ENCODE measurements at places on chromosomes 3 and 15.

DNA sequence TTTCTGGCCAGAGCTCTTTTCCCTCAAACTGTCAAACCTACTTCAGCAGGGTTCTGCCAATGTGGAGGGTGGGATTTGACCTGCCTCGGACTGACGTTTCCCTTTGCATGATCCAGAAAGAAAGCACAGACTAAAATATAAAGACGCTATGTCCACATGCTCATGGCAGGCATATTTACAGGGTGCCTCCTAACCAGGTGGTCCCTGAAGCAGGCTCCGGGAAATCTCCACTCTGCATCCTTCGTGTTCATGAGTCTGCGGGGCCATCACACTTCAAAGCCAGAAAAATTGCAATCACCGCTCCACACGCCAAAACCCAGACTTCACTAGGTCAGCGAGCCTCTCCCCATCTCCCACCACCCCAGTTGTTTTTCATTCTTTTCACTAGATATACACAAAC is 143.3 kb upstream of the IGF1R start:
- no peak for DNase-seq

DNA sequence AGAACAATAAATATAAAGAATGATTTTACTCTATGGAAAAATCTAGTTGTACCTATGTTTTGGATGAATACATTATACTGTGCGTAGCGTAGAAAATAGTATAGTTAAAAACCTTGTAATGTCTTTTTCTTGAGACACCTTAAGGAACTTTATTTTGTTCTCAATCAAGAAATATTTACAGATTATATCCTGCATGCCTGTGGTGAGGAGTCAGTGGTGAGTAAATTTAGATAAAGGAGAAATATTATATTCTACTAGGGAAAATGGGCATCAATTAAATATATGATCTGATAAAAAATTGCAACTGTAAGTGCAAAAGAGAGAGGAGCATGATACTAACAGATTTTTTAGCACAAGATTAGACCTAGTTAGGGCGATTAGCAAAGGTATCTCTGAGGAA is 157.7 kb downstream of the RBMS3 start:
- DNase-seq: no peak

DNA sequence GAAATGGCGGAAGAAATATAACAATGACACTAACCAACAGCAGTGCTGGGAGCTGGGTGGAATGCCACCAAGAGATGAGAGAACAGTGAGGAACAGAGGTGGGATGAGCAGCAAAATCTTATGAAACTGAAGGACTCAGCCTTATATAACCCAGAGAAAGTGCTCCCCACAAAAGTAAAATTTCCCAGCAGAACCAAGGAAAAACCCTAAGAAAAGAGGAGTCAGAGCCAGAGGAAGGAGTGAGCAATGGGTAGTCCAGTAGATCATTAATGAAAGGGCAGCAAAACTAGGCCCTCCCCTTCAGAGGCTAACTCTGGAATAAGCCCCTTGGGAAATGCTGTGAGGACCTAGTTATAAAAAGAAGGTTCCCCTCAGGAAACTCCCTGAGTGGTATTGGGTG is 24.7 kb upstream of the UBE2E1 start:
- no peak for DNase-seq

DNA sequence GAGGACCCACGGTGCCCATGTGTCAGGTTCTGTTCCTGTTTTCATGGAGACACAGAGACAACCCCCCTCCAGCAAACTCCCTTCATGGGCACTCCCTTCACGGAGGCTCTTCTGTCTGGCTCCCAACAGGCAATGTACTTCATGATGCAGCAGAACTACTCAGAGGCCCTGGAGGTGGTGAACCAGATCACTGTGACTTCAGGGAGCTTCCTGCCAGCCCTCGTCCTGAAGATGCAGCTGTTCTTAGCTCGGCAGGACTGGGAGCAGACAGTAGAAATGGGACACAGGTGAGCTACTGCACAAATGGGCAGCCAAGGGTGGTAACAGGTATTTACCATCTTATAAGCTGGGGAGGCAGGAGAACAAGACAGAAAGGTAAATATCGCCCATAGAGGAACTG is 7.0 kb downstream of the TTC21A start:
- no peak for DNase-seq

DNA sequence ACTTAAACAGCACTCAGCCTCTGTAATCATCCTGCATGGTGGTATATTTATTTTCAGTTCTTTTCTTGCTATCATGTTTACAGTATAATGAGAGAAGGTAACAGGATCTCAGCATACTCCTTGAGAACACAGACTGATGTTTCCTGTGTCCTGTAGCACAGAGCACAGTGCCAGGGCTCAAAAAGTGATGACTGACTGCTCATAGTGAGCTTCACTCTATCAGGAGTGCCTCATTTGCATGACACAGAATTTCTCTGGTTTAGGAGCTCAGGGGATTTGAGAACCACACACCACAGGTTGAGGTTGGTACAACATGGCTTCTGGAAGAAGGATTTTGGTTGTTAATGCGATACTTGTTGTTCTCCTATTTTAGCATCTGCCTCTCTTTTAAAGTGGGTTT is 68.5 kb upstream of the SLC2A2 start:
- DNase-seq: no peak

DNA sequence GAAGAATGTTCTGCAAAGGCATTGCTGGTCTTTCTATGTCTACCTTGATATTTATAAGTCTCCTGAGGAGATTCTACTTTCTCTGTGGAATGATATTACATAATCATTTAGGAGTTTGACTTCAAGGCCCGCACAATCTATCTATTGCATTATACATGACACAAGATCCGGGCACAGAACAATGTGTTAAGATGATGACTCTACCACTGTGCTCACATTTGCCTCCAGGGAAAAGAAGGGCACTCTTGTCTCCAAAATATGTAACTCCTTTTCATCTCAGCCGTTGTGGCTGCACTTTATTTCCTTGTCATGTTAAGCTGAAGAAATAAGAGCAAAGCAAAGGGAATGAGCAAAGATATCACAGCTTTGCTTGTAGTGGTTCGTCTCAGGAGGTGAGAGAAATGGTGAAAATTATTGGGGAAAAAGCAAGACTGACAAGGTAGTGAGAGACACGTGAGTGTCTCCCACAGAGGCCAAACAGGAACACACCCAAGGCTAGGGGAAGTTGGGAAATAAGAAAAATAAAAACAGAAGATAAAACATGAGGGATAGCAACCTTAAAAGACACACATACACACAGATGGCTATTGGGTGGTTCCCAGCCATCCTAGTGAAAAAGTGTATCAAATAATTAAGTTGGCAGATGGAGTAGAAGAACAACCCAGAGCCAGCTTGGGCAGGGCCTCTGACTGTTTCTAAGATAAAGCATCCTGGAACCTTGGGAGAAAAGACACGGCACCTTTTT is 184.3 kb downstream of the P3H2 start:
- no peak for DNase-seq

DNA sequence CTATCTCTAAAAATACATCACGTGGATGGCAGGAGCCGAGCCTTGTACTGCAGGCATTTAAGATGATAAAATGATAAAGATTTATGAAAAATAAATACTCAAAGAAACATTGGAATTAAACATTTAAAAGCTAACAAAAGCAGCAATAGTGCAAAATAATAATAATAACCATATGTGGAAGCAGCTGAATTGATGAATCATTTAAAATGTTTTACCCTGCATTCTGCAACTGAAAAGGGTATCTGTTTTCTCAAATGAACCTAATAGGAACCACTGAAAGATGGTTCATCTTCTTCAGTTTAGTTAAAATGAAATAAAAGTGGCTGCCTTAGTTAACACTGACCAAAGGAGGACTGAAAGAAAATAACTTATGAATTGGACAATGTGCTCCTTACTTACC is 436.1 kb downstream of the TUSC7 start:
- no peak for DNase-seq

- no peak for DNase-seq
Observed at GRCh38 chr3:40869013-40869412, 330.3 kb upstream of the CTNNB1 start.

DNA sequence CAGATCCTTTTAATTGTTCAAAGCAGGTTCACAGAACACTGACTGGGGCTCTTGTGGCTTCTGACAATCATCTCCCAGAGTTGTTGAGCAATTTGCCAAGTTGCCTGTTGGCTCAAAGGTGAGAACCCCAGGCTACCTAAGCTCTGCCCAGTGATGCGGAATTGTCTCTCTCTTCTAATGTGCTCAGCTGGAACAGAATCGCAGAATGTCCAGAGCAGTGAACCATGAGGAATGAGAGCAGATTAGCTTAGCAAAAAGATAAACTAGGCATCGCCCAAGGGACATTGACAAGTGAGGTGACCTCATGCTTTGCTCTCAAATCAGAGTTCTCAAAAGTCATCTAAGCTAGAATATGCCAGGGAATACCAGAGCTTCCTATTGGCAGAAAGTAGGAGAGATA is 148.1 kb downstream of the WDR76 start:
- DNase-seq: no peak

DNA sequence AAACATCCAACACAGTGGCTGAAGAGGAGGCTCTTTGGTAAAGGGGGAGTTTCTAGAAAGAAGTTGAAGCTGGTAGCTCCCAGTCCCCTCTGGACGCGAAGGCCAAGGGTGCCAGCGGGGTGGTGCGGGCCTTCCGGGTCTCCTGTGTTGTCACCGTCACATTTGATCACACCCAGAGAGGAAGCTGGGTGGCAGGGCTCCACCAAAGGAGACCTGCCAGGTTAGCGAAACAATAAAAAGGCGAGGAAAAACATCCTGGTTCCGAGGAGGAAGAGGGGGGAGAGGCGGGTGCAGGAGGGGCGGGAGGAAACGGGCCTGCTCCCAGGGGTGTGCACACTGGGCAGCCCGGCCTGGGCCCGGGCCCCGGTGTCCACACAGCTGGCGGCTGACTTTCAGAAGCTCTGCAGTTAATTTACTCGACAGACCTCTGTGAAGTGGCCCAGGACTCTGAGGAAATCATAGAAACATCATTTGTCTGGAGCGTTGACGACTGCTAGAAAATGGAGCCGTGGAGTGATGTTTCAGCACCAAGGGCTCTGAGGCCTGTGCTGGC is 12.1 kb downstream of the HEG1 start:
- DNase-seq: no peak

DNA sequence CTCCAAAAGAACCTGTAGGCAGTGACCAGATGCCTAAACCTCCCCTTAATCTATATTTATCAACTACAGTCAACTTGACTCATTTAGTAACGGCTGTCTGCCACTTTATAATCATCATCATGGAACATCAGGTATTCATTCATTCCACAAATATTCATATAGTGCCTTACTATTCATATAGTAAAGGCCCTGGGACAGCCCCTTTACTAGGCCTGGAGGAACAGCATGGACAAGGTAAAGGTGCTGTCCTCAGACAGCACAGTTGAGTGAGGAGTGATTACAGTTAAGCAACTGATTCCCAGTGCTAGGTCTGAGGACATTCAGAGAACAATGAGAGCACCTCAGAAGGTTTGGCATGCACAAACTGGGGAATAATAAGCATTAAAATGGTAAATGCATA is 346.5 kb upstream of the RORA start:
- DNase-seq: no peak

- DNase-seq: no peak
Observed at GRCh38 chr15:88003541-88004327, 252.8 kb downstream of the NTRK3 start.

- no peak for DNase-seq
Observed at GRCh38 chr3:194967151-194968117, 281.8 kb downstream of the FAM43A start.

GRCh38 chr3:128874481-128875180 is 4.8 kb upstream of the ACAD9 start:
- no peak for DNase-seq

DNA sequence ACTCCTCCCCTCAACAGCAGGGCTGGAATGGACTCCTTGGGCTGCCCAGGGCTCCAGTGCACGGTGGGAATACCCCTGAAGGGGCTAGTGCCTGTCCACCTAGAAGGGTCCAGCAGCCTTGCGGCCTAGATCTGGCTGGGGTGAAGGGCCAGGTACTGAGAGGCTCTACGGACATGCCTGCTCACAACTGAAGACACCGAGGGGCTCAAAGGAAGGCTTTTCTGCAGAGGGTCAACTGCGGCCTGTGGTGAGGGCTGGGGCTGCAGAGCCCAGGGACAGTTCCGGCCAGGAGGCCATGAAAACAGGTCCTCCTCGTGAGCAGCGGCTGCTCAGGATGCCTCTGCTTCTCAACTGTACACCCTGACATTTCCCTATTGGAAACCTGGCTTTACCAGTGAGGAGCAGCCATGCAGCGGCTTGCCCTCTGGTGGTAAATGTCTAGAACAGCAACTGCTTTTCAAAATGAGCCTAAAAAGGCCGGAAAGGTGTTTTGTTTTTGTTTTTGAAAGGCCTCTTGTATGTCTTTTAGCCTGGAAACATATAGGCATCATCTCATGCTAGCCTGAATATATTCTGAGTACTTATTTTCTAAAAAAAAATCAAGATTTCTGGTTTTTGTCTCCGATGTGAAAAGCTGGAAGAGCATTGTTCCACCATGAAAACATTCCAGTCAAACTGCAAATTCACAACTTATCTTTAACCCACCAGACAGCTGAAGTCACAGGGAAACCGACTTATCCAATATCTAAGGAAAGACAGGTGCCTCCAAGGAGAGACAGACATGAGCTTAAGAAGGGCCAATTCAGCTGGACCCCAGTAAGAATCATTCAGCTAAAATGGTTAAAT is 163.4 kb downstream of the KLF13 start:
- DNase-seq: peak; percentile 53

DNA sequence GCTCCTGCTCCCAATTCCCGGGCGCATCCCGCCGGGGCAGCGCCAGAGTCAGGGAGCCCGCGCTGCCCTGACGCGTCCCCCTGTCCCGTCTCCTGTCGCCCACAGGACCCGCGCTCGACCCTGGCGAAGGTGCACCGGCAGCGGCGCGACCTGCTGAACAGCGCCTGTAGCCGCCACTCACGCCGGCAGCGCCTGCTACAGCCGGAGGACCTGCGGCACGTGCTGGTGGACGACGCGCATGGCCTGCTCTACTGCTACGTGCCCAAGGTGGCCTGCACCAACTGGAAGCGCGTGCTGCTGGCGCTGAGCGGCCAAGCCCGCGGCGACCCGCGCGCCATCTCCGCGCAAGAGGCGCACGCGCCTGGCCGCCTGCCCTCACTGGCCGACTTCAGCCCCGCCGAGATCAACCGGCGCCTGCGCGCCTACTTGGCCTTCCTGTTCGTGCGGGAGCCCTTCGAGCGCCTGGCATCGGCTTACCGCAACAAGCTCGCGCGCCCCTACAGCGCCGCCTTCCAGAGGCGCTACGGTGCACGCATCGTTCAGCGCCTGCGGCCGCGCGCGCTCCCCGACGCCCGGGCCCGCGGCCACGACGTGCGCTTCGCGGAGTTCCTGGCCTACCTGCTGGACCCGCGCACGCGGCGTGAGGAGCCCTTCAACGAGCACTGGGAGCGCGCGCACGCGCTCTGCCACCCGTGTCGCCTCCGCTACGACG is 16.9 kb downstream of the C3orf22 start:
- DNase-seq: peak; percentile 2

GRCh38 chr15:70559265-70560239 is 203.8 kb downstream of the UACA start:
- DNase-seq: peak; percentile 88

- DNase-seq: no peak
Observed at GRCh38 chr3:78799681-78800080, 968.1 kb downstream of the ROBO1 start.

Data from activated CD4-positive, alpha-beta memory T cell treated with anti-CD3 and anti-CD28 coated beads for 36 hours (primary cell).